CD4-positive, alpha-beta T cell treated with Interleukin-12 subunit alpha and Interleukin-12 subunit beta, for 1 hour (primary cell): ENCODE measurements at places on chromosomes 16 and 17.

DNA sequence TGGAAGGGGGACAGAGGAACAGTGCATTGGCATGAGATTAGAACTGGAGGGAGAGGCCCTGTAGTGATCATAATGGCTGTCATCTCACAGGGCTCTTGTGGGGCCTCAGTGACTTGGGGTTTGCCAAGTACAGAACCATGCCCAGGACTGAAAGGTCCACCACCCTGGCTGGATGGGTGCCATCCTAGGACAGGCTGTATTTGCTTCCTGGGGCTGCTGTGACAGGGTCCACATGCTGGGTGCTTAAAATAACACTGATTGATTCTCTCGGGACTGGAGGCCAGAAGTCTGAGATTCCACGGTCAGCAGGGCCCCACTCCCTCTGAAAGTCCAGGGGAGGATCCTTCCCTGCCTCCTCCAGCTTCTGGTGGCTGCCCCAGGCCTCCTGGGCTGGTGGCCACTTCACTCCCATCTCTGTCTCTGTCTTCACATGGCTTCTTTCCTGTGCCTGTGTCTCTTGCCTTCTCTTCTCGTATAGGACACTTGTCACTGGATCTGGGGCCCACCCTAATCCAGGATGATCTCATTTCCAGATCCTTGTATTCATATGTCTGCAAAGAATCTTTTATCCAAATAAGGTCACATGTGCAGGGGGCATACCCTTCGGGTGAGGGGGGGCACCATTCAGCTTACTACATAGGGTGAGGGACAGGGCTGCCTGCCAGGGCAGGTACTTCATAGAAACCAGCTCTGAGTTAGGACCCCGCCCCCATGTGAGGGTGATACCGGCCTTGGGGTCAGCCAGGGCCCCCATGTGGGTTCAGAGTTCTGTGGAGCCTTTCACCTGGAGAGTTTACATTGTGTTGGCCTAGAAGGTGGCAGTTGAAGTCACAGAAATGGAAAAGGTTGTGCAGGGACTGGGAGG lies 52.6 kb downstream of the USP22 start:
- DNase-seq, result no peak

- DNase-seq, result no peak
Measured at GRCh38 chr17:77215281-77215680, 74.5 kb downstream of the SEC14L1 start.

GRCh38 chr16:30947541-30947858 lies 1.4 kb upstream of the ORAI3 start:
- no peak for DNase-seq

DNA sequence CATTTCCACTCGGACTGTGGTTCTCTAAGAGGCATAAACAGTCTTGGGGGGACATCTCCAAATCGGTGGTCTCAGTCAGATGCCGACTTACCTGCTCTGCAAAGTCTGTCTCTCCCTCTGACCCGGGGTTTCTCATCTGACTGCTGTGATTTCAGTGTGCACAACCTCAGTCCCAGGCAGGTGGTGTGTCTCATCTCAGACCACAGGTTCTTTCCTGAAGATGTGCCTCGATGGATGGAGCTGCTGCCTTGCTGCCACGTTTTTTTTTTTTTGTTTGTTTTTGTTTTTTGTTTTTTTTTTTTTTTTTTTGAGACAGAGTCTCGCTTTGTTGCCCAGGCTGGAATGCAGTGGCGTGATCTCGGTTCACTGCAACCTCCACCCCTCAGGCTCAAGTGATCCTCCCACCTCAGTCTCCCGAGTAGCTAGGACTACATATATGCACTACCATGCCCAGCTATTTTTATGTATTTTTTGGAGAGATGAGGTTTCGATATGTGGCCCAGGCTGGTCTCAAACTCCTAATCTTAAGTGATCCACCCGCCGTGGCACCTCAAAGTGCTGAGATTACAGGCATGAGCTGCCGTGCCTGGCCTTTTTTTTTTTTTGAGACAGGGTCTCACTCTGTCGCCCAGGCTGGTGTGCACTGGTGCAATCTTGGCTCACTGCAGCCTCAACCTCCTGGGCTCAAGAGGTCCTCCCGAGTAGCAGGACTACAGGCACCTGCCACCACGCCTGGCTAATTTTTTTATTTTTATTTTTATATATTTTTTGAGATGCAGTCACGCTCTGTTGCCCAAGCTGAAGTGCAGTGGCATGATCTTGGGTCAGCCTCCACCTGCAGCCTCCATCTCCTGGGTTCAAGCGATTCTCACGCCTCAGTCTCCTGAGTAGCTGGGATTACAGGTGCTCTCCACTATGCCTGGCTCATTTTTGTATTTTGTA lies 15.4 kb downstream of the SPIRE2 start:
- no peak for DNase-seq

GRCh38 chr17:40903129-40903847 lies 18.2 kb upstream of the KRT20 start:
- no peak for DNase-seq

DNA sequence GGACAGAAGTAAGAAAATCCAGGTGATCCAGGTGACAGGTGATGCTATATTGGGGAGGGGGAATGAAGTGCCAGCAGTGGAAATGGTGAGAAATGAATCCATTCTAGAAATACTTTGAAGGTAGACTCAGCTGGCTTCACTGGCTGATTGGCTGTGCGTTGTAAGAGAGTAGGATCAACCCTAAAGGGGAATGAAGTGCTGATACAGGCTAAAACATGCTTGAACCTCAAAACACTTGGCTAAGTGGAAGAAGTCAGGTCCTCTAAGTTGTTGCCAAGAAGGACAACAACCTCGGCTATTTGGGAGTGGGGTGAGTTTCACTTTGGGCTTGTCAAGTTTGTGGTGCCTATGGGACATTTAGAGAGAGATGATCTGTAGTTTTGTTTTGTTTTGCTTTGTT lies 24.1 kb upstream of the SCNN1B start:
- no peak for DNase-seq

DNA sequence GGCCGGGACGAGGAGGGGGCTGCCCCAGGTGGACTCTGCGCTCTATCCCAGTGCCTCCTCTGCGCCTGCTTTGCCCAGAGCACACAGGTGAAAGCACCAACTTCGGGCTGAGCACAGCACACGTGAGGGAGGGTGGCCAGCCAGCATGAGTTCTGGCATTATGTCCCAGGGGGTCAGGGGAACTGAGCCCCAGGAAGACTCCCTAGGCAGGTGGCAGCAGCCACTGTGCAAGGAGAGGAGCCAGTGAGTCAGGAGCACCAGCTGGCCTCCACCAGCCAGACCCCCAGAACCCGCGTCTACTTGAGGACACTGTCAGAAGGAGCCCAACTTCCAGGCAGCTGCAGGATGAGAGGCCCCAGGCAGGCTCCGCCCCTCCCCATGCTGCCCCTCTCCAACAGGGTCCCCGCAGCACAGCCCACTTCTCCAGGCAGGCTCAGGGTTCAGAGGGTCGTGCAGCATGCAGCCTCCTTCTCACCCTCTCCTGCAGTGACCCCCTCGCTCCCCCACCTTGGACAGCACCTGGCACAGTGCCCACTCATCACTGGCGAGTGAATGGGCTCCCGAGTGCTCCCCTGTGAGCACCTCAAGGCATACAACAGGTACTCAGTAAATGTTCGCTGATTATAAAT lies 44.2 kb upstream of the RASD1 start:
- no peak for DNase-seq

DNA sequence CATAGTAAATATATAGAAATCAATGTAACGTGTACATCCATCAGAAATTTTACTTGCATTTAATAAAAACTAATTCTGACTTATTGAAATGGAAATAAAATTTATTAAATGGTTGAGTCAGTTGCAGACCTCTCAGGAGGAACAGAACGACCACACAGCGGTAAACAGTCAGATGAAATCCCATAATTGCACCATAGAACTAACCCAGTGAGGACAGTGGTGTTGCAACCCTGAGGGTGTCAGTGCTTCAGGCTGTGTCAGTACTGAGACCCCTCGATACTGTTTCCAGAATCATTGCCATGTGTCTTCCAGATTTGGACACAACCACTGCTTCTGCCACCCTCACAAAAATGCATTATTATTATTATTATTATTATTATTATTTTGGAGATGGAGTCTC lies 29.0 kb upstream of the SSTR2 start:
- no peak for DNase-seq

GRCh38 chr16:30659507-30660423 lies 1.5 kb downstream of the FBRS start:
- DNase-seq, result peak; percentile 79

DNA sequence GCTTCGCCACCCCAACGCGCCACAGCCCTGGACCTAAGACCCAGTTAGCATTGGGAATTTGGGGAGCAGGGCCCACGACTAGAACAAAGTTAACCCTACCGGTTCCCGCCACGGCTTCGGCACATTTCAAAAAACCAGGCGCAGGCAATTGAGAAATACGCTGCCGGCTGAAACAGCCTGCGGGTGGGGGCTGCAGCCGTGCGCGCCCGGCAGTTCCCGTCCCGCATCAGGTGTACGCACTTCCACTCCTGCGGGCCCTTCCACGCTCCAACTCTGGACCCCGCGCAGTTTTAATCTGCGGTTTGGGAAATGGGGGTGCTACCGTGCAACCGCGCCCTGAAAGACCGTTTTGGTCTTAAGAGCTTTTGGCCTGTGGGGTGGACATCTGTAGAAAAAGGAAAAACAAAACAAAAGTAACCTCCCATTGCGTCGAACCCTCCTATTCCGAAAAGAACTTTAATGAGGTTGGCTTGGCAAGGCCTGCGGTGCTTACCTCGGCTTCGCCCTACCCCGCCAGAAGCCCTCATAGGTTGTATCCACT lies 7.1 kb downstream of the IRX5 start:
- DNase-seq, result no peak

DNA sequence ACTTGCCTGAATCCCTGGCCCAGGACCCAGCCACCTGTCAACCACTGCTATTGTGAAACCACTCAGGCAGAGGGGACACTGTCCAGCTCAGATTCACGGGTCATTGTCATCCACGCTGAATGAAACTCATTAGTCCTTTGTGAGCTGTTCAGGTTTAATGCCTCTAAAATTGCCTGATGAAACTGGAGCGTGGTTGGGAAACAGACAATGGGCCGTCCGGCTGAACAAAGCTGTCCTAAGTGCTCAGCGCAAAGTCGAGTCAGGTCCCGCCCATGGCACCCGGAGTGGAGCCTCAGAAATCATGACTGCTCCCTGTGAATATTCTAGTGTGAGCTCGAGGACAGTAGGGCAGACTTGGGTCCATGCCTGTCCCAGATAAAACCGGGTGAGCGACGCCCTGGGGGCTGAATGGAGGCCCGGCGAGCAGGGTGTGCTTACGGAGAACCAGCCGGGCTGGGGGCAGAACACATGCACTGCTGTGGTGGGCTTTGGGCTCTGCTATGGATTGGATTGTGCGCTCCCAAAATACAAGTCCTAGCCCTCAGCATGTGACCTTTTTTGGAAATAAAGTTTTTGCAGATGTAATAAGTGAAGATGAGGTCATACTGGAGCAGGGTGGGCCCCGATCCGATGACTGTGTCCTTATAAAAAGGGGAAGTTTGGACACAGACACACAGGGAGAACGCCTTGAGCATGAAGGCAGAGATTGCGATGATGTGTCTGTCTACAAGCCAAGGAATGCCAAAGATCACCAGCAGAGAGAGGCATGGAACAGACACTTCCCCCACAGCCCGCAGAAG lies 12.9 kb upstream of the CMIP start:
- no peak for DNase-seq

DNA sequence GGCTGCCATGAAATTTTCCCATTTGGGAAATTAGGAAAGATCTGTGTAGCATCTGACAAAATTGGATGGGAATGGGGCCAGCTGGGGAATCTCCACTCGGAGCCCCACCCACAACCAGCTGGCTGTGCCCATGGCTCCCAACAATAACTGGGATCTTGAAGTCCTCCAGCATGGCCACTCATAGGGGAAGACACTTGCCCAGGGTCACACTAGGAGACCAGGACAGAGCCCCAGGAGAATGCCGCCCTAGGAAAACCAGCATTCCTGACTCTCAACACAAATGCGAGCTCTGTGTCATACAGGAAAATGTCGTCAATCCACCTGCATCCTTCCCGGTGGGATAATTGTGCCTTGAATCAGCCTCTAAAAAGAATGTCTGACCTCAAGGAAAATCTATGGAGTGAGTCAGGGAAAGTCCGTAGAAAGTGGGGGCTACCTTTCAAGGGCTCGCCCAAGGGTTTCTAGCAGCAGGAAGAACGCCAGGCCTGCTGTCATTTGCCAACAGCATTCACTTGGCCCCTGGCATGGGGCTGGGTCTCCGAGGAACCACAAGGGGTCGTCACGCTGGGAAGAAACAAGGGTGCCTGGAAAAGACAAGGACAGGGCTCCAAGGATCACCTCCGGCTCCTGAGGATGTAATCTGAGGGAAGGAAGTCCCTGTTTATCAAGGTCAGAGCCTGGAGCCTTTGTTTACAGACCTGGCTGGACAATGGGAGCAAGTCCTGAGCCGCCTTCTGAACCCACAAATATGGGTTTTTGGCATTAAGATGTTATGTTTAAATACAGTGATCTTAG lies 15.9 kb downstream of the CDH5 start:
- DNase-seq, result no peak

GRCh38 chr17:17121162-17121561 lies 78.9 kb downstream of the MPRIP start:
- DNase-seq, result no peak

GRCh38 chr16:80046261-80046660 lies 445.7 kb upstream of the MAF start:
- DNase-seq, result no peak

- peak; percentile 32 for DNase-seq
Measured at GRCh38 chr16:28321700-28322411, 29.5 kb downstream of the SBK1 start.

GRCh38 chr17:38464723-38465390 lies 36.6 kb downstream of the ARHGAP23 start:
- DNase-seq, result no peak

DNA sequence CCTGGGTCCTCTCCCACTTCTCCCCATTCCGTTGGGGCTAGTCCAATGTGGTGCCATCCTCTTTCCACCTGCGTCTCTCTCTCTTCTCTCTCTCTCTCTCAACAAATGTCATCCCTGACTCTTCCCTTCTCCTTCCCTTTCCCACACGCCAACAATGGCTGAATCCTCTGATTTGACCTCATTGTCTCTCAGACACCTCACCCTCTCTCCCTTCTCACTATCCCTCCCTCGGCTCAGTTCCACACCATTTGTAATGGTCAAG lies 628 bp upstream of the ZNF18 start:
- no peak for DNase-seq

GRCh38 chr16:63650550-63650949 lies 1471.3 kb downstream of the CDH11 start:
- DNase-seq, result no peak

- DNase-seq, result no peak
Measured at GRCh38 chr17:77857613-77858012, 100.9 kb upstream of the TNRC6C start.

DNA sequence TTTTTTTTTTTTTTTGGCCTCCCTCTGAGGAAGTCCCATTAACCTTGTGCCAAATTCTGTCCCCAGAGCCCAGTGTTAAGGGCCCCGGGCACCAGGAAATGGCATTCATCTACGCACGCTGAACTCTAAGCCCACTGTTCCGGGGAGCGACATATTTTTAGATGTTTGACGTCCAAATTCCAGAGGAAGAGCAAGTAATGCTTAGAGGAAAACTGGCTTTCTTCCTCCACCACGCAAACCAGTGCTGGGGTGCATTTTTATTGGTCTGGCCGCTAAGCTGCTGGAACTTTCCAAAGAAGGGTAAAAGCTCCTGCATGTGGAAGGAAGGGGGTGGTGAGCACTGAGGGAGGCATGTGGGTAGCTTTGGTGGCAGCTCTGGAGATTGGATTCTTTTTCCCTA lies 8.3 kb downstream of the WFDC1 start:
- no peak for DNase-seq

GRCh38 chr17:44970136-44970741 lies 2.1 kb upstream of the C1QL1 start:
- no peak for DNase-seq
